ENCODE measurements at places on chromosomes 11 and 22. TPM values are rescaled to one million over a fixed set of nuclear protein-coding genes. Genes with fewer than 3 reads are reported as not detected.

Gene WT1
- not detected for total RNA-seq

Gene NFAM1
- total RNA-seq = 0.91 TPM

GRCh38 chr11:83477772-83478171 lies 191.6 kb upstream of the CCDC90B start:
- DNase-seq = no peak

DNA sequence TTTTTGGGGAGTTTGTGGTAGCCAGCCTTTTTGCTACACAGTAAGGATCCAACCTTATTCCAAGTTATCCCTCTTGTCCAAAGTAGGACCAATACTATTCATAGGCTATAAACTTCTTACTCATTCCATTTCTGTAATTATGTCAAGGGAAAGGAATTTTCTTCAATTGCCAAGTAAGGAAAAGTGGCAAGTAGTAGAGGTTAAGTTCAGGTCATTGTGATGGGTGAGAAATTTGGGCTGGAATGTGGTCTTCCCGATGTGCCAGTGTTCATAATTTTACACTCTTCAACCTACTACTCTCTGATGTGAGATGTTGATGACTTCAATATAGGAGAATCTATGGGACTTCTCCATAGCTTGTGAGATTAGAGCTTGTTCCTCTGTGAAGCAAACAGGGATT lies 648.8 kb downstream of the METTL15 start:
- DNase-seq = no peak

DNA sequence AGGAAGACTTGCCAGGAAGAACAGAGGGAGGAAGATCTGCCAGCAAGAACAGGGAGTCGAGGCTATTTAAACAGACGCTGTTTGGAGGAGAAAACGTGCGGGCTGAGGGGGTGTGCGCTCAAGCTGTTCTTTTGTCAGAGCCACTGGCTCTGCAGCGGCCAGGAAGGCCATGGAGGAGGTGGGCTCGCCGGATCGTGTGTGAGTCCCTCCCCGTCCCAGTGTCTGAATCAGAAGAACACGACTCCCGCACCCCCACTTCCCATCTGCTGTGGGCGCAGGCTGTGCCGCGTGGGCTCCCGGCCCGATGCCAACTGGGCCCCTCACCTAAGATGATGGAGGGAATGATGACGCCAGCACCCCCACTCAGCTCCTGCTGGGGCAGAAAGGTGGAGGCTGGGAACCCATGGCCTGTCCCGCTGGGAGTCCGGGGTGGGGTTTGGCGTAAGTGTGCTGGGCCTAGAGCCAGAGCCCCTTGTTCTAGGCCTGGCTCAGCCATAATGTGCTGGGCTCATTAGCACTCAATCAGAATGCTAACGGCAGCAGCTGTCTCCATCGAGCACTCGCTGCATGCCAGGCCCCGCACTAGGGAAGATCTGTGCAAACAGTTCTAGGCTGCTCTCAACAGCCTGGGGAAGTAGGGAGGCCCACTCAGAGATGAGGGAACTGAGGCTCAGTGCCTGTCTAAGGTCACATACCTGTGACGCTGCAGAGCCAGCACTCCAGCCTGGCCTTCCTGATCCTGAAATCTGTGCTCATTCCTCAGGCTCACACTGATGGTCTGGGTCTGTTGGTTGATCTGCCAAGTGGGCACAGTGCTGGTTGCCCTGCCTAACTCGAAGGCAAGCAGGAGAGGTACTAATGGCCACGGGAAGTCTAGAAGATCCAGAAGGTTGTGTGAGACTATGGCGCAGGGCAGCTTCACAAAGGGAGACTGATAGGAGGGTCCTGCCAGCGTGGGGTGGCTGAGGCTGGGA lies 11.5 kb downstream of the NPTXR start:
- DNase-seq = peak; percentile 27

Measured in glutamatergic neuron (in vitro differentiated cells).